CD4-positive, alpha-beta T cell (primary cell): ENCODE measurements at places on chromosomes 6 and 20.

- H3K36me3 ChIP-seq = no peaks in the 10 kb centered on the region
- no peak overlapping the region for H3K27ac ChIP-seq
- H3K4me3 ChIP-seq = no peak overlapping the region
- no peaks in the 10 kb centered on the region for H3K4me1 ChIP-seq
- no peak for DNase-seq
These were observed 125.9 kb upstream of the THBS2 start for GRCh38 chr6:169379495-169380070.

DNA sequence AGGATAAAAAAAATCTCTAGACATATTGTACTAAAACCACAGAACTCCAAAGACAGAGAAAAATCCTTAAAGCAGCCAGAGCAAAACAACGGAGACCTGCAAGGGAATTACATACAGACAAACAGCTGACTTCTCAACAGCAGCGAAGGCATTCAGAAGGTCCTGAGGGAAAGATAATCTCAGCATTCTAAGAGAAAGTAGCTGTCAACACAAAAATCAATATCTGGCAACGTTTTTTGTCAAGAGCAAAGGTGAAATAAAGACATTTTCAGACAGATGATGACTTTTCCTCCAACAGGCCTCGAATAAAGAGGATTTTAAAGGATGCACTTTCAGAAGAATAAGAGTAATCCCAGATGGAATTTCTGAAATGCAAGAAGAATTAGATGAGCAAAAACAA is 6.1 kb upstream of the SCGN start:
- peaks cover 10% of the 10 kb centered on the region for H3K27me3 ChIP-seq
- no peaks in the 10 kb centered on the region for H3K36me3 ChIP-seq
- H3K4me1 ChIP-seq = no peaks in the 10 kb centered on the region
- DNase-seq = no peak
- no peak overlapping the region for H3K27ac ChIP-seq

DNA sequence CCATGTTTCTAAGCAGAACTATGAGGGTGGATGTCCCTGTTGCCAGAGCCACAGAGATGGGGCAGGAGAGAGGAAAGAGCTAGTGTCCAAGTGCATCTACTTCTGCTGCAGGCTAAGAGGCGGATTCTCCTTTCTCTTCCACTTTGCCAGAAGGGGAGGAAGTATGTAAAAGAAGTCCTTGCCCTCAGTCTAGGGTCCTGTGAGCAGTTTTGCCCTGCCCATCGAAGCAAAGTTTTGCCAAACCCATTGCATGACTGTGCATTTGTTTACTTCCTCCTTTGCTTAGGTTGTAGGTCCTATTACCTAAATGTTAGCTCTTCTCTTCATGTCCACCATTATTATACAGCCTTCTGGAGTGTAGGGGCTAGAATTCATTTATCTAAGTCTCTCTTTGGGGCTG is 106.2 kb upstream of the ARMC2 start:
- DNase-seq = no peak
- no peak overlapping the region for H3K27ac ChIP-seq
- H3K27me3 ChIP-seq = no peaks in the 10 kb centered on the region
- H3K4me1 ChIP-seq = no peaks in the 10 kb centered on the region
- H3K36me3 ChIP-seq = no peaks in the 10 kb centered on the region

- H3K4me3 ChIP-seq = no peak overlapping the region
- H3K27me3 ChIP-seq = no peaks in the 10 kb centered on the region
- H3K27ac ChIP-seq = no peak overlapping the region
- DNase-seq = no peak
- H3K4me1 ChIP-seq = no peaks in the 10 kb centered on the region
These were observed 597.9 kb downstream of the COL12A1 start for GRCh38 chr6:74607934-74608333.

- H3K4me3 ChIP-seq = no peak overlapping the region
- H3K27ac ChIP-seq = no peak overlapping the region
- DNase-seq = no peak
- no peaks in the 10 kb centered on the region for H3K4me1 ChIP-seq
- no peaks in the 10 kb centered on the region for H3K36me3 ChIP-seq
These were observed 120.9 kb upstream of the IRAK1BP1 start for GRCh38 chr6:78746457-78746856.

- H3K27me3 ChIP-seq = no peaks in the 10 kb centered on the region
- H3K4me3 ChIP-seq = no peak overlapping the region
- H3K27ac ChIP-seq = no peak overlapping the region
These were observed 44.6 kb downstream of the TAF4 start for GRCh38 chr20:62020935-62021701.

GRCh38 chr6:77425216-77425615 is 38.1 kb downstream of the HTR1B start:
- H3K4me1 ChIP-seq = no peaks in the 10 kb centered on the region
- H3K4me3 ChIP-seq = no peak overlapping the region
- no peaks in the 10 kb centered on the region for H3K36me3 ChIP-seq
- no peak for DNase-seq
- no peaks in the 10 kb centered on the region for H3K27me3 ChIP-seq
- no peak overlapping the region for H3K27ac ChIP-seq

DNA sequence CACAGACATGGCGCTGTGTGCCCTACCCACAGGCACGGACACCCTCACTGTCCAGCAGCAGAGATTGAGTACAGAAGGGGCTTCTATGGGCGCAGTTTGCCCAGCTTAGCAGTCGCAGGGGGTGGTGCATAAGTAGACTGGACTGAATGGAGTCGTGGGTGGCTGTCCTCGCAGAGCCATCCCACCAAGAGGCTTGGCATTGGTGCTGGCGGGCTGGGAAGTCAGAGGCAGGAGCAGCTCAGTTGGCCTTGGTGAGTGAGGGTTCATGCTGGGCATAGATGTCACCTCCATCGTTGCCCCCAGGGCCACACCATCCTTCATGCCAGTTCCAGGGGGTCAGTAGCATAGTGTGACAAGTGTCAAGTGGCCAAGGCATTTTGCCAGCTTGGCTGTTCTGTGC is 25.2 kb downstream of the SUMO4 start:
- H3K27me3 ChIP-seq = no peaks in the 10 kb centered on the region
- H3K4me3 ChIP-seq = no peak overlapping the region
- no peak overlapping the region for H3K27ac ChIP-seq
- no peaks in the 10 kb centered on the region for H3K4me1 ChIP-seq
- no peak for DNase-seq

DNA sequence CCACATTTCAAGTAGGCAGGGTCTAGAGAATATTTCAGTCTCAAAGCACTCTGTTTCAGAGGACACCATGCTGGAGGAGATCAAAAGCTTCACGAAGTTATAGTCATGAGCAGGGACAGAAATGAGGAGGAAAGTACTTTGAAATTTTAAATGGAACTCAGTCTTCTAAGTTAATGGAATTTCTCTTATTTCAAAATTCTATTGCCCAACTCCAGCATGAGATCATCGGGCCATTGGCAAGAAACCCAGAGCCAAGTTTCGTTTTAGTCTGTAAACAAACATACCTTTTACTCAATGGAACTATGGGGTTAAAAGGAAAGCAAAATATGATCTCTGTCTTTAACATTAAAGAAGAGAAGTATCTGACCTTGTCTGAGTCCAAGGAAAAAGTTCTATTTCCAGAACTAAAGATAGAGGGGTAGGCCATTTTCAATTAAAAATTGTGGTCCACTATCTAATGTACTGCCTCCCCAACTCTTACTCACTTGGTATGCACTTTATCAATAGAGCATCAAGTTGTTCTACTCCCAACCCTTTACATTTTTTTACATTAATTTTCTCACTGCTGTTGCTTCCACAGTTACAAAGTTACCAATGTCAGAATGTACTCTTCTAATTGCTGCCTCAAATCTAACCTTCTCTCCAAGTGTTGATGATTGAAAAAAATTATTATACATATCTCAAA is 235.3 kb upstream of the NRSN1 start:
- H3K27me3 ChIP-seq = no peaks in the 10 kb centered on the region
- H3K36me3 ChIP-seq = no peaks in the 10 kb centered on the region
- no peak overlapping the region for H3K4me3 ChIP-seq
- no peak for DNase-seq
- no peak overlapping the region for H3K27ac ChIP-seq

DNA sequence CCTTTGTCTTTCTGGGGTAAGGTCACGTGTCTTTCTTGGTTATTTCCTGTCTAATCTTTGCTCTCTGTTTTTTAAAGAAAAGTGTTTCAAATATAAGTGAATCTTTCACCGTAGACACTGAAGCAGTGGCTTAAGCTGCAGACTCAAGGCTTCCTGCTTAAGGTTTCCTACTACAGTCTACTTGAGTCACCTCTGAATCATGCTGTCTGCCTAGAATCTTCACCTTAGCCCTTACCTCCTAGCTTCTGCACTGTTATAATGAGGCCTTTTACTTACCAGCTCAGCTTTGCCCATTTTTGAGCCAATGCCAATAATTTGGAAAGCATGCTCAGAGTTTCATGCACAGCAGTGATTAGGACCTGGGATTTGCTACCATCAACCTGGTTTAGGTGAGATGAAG is 30.6 kb downstream of the ADGRF4 start:
- no peak overlapping the region for H3K27ac ChIP-seq
- no peaks in the 10 kb centered on the region for H3K4me1 ChIP-seq
- no peaks in the 10 kb centered on the region for H3K36me3 ChIP-seq
- no peak overlapping the region for H3K4me3 ChIP-seq
- no peak for DNase-seq

- no peak overlapping the region for H3K27ac ChIP-seq
- no peaks in the 10 kb centered on the region for H3K27me3 ChIP-seq
- no peaks in the 10 kb centered on the region for H3K4me1 ChIP-seq
- no peaks in the 10 kb centered on the region for H3K36me3 ChIP-seq
- no peak for DNase-seq
These were observed 312.3 kb downstream of the KIF16B start for GRCh38 chr20:16260911-16261310.

DNA sequence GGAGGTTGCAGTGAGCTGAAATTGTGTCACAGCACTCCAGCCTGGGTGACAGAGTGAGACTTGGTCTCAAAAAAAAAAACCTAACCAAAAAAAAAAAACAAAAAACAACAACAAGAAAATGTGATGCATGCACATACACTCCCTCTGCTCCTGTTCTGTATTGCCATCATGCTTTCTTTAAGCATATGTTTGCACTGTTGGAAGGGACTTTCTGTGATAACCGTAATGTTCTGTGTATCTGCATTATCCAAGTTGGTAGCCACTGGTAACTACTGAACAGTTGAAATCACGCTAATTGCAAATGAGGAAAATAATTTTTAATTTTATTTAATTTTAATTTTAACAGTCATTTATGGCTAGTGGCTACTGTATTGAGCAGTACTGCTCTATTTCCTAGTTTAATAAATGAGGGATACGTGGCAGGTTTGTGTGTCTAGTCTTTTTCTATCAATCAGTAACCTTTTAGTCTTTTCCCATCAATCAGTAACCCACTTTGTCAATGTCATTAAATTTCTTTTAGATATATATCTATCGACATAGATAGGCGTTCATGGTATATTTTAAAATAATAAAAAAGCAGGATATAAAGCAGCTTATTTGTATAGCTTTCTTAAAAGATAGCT is 135.6 kb downstream of the ASCC3 start:
- no peaks in the 10 kb centered on the region for H3K4me1 ChIP-seq
- H3K27ac ChIP-seq = no peak overlapping the region
- no peak overlapping the region for H3K4me3 ChIP-seq

DNA sequence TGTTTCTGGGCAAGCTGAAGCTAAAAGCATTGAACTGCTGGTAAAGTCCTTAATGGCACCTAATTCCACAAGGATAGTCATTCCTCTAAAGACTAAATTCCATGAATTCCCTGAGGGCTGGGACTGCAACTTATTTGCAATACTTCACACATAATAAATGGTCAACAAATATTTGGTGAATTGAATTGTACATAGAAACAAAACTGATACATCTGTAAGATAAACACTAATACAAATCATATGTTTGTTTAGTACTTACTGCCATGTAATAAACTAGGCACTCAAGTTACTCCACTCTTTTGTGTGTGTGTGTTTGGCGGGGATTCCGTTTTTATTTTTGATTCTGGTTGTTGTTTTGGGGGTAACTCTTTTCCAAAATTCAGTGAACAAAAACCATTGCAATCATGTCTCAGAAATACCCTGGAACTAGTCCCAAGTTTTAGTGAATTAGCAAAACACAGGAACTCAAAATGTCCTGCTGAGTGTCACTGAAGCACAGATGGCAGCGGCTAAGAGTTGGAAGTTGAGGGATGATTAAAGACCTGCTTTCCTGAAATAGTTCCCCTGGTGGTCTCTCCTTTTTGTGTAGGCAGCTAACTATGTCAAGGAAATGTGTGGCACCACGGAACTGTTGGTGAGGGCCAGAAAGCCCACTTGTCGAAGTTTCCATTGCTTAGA is 74.8 kb upstream of the SNRPB2 start:
- no peaks in the 10 kb centered on the region for H3K36me3 ChIP-seq
- no peak overlapping the region for H3K27ac ChIP-seq
- H3K4me1 ChIP-seq = no peaks in the 10 kb centered on the region
- peaks cover 6% of the 10 kb centered on the region for H3K27me3 ChIP-seq

GRCh38 chr6:25556516-25556915 is 95.5 kb upstream of the SCGN start:
- H3K4me3 ChIP-seq = no peak overlapping the region
- no peaks in the 10 kb centered on the region for H3K4me1 ChIP-seq
- no peak overlapping the region for H3K27ac ChIP-seq
- H3K36me3 ChIP-seq = no peaks in the 10 kb centered on the region
- H3K27me3 ChIP-seq = no peaks in the 10 kb centered on the region

DNA sequence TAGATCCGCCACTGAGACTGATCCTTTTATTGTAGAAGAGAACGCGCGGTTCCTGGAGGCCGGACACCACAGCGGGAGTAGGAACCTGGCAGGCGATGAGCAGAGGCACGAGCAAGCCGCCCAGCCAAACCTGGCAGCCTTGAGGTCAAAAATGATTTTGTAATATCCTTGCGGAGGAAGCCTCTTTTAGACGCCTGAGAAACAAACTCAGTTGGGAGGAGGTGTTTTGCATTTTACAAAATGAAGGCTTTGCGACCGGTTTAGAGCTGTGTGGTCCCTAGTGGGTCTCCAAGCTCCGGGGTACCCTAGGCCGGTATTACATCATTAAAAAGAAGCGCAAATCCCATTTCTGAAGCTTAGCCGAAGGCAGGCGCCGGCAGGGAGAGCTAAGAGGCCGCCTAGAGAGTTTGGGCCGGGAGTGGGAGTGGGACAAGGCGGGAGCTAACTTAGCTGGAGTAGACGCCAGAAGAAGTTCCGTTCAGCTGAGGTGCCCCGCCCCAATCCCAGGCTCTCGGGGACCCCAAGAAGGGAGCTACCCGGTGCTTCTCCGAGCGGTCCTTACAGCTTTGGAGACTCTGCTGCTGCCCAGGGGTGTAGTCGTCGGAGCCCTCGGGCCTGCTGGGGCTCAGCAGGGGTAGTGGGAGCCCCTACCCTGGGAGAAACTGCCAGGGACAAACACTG is 1.9 kb upstream of the TBX18 start:
- H3K4me1 ChIP-seq = peaks cover 5% of the 10 kb centered on the region
- no peak overlapping the region for H3K27ac ChIP-seq

- no peak overlapping the region for H3K4me3 ChIP-seq
- no peak for DNase-seq
- no peaks in the 10 kb centered on the region for H3K36me3 ChIP-seq
- H3K27ac ChIP-seq = no peak overlapping the region
- H3K4me1 ChIP-seq = no peaks in the 10 kb centered on the region
These were observed 666.0 kb downstream of the PHF3 start for GRCh38 chr6:64301307-64302236.
